ENCODE measurements at places on chromosomes 12 and 14.

DNA sequence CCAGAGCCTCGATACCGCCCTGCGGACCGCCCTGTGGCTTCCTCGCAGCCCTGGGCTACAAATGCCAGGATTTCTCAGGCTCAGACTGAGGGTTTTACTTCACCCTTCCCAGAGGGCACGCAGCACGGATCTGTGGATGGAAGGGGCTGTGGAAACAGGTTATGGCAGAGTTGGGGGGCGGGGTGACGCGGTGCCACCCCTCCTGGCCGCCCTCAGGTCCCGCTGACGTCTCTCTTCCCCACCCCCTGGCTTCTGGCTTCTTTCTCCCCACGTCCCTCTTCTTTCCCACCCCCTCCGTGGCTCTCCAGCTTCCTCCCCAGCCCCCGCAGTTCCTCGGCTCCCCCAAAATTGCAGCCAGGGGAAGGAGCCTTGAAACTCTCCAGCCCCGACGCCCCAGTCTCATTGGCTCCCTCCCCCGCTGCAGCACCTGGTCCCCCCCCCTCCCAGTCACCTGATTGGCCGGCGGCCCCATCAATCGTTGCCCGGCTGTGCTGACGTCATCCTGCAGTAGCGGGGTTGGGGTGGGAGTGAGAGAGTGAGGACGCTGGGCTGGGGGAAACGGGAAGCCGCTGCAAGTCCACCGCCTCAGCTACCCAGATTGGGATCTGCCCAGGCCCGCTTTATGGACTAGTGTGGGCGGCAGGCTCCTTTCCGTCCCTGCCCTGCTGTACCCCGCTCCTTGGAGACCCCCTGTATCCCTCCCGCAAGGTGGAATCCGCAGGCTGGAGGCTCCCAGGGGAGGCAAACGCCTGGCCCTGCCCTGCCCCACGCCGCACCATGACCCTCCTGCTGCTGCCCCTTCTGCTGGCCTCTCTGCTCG is at the start of gene CLSTN3:
Gene CLSTN3 (plus strand): TSS at position 500 of the 820 bp plus-strand sequence. CDS start 278 bp downstream, at position 778.
- peak; percentile 91 for DNase-seq

- no peak for DNase-seq
Measured at GRCh38 chr14:63910583-63911363, 58.0 kb downstream of the SYNE2 start.

DNA sequence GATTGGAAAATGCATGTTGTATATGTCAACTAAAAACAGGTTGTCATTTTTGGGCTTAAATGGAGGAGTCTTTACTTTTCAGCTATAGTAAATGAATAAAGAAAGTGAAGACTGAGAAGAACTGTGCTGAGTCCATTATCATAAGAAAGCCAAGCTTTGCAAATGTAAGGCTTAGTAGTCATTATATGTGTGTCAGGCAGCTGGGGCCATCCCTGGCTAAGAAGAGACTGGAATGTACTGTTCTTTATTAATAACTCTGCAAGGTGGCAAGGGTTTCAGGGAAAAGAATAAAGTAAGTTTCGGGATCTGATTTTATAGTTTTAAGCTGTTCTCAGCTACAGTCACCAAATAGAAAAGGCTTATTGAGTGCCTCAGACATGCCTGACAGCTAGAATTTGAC is 48.7 kb downstream of the SRGAP1 start:
- DNase-seq = no peak

DNA sequence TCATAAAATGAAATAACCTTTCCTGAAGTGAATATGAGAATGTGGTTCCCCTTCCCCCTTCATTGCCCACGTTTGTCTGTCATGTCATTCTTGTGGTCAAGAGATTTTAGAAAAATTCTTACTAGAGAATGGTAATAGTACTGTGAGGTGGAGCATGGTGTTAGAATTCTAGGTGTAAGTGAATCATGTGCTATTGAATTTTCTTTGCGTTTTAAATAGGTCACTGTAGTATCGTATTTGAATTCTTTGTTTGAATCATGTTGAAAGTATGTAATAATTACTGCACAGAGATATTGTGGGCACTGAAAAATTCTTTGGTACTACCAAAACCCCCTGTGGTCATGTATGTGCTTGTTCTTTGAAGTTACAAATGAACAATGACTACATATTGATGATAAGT is 49.9 kb downstream of the FUT8 start:
- DNase-seq = no peak

DNA sequence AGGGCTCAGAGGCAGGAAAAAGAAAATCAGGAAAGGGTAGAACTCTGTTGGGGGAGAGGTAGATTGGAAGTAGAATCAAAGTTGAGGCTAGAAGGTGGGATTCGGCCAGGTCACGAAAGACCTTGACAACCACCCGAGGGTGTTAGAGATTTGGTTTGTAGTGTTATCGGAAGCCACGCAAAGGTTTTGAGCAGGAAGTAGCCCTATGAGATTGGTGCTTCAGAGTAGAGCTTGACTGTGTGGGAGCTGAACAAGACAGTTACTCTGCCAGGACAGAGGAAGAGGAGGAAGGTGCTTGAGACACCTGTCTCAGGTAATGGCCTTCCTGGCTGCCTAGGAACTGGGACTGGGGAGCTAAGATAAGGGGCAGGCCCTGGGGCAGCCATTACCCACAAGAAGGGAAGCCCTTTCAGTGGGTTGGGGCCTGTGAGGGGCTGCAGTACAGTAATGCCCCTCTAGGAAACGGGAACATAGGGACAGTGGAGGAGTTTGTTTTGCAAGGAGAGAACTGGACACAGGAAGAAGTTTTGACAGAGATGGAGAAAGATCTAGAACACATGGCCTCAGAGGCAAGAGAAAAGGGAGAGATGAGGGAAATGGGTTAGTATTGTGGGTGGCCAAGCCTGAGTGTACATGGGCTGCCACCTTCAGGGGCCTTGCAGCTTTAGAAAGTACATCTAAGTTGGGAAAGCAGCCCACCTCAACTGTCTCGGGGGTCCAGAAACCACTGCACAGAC is 73.5 kb downstream of the RIN3 start:
- DNase-seq = no peak

DNA sequence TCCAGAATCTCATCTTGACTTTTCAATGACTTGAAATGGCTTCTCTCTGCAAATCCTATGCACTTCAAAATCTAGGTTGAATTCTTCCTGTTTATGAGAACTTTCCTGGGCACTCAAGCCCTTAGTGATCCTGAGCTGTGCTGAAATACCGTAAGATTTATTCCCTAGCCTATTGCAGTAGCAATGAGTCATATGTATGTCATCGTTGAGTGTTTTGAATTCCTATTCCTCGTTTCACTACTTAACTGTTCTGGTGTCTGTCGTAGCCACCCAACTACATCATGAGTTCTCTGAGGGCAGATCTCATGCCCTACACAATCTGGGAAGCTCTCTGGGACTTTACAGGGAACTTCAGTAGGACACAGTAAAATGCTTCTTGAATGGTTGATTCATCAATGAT is 190.8 kb upstream of the TMEM132C start:
- no peak for DNase-seq

- DNase-seq = no peak
Measured at GRCh38 chr14:63277591-63278183, 41.0 kb downstream of the GPHB5 start.

DNA sequence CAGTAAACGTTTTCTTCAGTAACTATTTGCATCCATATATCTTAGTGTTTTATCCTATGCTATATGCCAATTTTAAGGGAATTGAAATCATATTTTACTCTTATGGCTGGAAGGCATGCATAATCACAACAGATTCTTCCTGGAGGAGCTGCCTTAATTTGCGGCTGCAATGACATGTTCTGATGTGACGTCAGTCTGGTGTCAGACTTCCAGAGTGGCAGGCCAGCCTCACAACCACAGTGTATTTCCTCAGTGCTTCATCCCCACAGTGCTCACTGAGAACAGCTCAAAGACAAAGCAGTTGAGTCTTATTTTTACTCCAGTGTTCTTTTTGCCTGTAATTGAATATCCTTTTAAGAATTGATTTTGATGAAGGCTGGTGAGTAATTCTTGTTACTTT is 107.1 kb downstream of the PLEKHA5 start:
- DNase-seq = no peak

DNA sequence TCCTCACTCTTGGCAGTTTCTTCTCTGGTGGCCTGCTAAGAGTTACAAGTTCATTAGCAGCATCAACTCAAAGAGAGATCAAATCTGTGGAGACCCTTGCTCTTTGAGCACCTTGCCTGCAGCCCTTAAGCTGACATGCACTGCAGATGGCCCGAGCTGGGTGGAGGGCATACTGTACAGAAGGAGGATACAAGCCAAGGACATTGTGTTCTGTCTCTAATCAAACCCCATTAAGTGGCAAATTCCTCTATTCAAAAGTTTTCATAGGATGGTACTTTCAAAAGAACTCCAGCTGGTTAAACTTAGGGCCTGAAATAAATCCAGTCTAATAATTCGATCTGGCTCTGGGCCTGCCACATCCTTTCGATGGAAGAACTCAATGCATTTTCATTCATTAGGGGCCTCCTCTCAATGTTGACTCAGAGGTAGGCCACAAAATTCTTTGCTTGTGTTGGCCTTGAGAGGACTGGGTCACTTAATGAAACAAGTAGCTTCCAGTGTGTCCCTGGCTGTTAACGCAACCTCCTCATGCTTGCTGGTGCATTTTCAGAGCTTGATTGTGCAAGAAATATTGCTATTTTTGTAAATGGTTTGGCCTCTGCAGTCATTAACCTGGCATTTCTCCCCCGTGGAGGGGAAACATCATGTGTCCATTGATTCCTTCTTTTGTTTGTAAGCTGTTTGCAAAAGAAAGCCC is 318.2 kb downstream of the NUAK1 start:
- no peak for DNase-seq

DNA sequence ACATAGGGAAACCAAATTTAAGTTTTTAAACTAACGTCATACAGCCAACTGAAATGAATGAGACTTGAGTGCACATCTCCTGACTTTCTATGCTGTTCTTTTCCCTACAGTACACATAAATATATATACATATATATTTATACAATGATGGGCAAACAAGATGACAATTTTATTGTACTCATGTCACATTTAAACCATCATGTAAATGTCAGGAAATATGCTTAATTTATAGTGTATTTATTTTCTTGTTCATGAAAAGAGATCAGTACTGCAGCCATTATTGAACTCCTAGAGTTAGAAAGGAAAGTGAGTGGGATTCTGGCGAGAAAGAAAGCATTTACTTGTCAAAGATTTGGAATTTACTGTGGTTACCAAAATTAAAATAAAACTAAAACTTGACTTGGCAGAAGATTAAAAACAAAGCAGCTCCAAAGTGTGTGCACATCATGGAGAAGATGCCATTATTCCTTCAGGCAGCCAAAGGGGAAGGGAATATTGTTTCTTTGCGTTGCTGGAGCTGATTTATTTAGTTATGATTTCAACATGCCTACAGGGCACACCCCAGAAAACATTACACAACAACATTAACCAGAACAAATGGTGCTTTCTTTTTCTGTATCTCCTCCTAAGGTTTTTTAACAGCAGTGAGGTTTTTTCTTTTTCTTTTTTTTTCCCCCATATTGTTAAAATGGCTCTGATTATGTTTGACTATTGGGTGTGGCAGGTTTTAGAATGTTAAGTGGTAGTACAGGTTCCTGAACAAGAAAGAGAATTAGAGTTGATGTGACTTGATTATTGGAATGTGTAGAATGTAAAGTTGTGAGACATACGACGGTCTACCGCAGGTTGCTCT is 144.6 kb downstream of the RAD51B start:
- DNase-seq = no peak

GRCh38 chr14:95062946-95063345 is 94.4 kb downstream of the DICER1 start:
- DNase-seq = no peak

DNA sequence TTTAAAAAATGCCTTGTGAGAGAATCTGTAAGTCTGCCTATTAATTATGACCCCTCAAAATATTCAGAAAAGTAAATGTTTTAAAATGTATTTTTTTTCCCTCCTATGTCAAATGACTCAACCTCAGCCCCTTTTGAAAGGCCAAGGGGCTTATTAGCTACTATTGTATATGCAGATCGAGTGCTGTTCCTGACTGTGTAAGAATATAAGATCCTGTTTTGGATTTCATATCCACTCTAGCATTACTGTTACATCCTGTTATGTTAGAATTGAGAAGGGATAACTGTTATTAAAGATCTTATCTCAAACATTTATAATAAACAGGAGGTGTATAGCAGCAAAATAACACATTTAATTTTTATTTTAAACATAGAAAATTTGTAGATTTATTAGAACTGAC is 46.6 kb upstream of the TPH2 start:
- DNase-seq = no peak

- no peak for DNase-seq
Measured at GRCh38 chr14:87080146-87080545, 912.8 kb downstream of the GALC start.

GRCh38 chr12:116002890-116003536 is 274.5 kb downstream of the MED13L start:
- no peak for DNase-seq

DNA sequence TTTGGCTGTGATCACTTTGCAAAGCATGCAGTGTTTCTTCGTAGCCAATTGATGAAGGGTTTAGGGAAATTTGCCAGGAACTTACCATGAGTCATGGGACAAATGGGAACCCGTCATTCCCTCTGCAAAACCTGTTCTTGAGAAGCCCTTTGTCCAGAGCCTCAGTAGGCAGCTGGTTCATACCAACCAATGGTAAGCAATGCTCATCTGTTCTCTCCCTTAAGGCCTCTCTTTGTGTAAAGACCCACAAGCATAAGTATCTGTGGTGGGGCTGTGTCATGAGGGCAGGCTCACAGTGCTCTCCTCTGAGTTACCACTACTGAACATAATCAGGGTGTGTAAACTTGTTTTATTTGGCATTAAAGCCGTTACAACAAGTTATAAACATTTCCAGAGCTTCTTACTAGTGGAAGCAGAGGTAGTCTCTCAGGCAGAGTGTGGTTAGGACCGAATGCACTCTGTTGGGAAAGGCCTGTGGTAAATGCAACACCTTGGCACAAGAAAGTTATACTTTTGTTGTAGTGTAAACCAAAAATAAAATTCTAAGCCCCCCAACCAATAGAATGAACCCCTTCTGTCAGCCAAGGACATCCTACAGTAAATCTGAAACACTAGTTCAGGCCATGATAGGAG is 119.8 kb downstream of the SINHCAF start:
- no peak for DNase-seq

DNA sequence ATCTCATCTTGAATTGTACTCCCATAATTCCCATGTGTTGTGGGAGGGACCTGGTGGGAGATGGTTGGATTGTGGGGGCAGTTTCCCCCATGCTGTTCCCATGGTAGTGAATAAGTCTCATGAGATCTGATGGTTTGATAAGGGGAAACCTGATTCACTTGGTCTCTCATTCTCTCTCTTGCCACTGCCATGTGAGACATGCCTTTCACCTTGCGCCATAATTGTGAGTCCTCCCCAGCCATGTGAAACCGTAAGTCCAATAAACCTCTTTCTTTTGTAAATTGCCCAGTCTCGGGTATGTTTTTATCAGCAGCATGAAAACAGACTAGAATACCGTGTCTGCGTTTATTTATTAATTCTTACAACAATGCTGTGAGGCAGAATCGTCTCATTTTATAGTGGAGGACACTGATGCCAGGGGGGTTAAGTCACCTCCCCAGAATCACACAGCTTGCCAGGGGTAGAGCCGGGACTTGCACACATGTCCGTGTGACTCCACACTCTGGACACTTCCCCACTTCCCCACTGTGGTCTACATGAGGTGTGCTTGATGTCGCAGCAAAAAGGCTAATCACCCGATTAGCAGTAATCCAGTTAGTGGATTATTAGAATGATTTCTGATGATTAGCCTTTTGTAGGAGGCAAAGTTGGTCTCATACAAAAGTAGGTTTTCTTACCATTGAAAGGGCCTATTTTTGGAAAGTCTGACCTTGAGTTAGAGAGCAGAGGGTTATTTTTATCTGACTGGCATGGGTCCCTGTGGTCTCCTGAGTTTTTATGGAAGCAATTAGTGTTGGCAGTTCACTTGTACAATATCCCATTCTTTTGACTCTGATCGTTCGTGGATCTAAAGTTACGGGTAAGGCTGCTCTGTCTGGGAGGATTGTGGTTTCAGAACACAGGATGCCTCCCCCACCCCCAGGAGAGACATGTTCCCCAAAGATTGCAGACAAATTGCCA is 47.4 kb upstream of the BCL7A start:
- DNase-seq = no peak
